NCI-H446 (cell line): ENCODE measurements at places on chromosomes 16 and 17.

DNA sequence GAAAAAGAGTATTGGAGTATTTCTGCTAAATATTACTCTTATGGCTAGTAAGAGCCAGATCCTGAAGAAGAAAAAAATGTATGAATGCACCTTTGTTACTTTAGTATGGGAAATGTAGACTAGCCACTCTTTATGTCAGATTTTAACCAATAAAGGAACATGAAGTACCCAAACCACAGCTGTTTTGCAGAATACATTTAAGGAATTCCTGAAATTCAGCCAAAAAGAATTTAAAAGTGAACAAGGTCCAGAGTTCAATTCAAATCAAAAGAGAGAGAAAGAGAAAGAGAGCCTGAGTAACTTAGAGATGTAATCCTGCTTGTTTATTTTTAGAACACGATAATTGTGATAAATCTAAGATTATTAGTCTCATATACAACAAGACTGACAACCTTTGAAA is 1.2 kb downstream of the KCNJ16 start:
- no peak for DNase-seq

DNA sequence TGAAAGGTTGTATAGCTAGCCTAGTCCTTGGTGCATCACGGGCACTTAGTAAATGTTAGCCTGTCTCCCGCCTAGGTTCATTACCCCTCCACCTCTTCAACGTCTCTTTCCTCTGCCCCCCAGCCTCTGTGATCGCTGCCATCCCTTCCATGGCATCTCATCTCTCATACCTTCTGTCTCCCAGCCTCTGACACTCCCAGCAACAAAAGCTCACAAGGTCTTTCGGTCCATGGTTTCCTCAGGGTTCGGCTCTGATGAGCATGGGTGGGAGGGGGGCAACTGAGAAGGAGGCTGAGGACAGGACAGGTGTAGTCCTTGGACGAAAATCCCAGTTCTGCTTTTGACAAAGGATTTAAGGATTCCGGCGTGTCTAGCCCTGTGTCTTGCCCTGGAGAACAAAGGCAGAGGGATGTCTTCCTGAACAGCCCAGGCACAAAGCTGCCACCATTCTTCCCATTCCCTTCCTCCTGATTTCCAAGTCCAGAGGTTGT is 16.7 kb downstream of the CCR7 start:
- no peak for DNase-seq

GRCh38 chr16:24188751-24189318 is 67.3 kb upstream of the CACNG3 start:
- no peak for DNase-seq

DNA sequence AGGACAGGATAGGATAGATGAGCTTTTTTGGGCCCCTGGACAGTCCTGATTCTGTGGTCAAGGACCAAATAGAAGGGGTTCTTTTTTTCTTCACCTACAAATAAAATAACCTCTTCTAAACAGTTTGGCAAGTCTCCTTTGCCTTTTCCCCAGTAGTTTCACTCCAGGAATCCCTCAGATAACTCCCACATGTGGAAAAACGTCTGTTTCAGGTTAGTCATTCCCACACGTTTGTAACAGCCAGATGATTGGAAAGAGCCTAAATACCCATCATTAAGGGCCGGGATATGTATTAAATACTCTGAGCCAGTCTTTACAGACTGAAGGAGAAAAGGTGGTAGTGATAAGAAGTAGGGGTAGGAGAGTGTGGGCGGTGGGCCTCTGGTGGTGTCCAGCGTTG is 58.3 kb downstream of the PLD6 start:
- no peak for DNase-seq

DNA sequence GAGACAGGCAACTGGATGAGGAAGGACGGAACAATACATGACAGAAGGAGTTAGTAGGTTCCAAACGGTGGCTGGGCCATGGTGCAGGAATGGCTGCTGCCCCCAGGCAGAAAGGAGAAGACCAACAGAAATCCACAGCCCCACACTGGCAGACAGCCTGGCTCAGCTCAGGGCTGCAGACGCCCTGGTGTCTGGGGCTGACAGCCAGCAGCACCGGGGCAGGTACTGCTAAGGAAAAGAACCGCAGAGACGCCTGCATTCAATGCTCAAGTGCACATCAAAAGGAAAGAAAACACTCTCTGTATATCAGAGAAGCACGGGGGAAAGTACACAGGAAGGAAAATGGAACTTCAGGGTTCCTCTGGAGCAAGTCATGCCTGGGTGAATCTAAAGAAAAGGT is 53.4 kb downstream of the GAS7 start:
- no peak for DNase-seq

DNA sequence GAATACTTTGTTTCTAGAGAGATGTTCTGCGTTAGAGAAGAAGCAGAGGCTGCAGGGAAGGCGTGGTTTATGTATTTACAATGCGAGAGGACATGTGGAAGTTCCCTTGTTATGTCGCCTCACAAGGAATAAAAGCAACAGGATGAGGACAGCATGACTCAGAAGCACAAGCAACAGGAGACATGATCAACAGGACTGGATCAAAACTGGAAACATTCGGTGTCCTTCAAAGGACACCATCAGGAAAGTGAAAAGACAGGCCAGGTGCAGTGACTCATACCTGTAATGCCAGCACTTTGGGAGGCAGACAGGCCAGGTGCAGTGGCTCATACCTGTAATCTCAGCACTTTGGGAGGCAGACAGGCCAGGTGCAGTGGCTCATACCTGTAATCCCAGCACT is 52.6 kb downstream of the CCDC57 start:
- no peak for DNase-seq

DNA sequence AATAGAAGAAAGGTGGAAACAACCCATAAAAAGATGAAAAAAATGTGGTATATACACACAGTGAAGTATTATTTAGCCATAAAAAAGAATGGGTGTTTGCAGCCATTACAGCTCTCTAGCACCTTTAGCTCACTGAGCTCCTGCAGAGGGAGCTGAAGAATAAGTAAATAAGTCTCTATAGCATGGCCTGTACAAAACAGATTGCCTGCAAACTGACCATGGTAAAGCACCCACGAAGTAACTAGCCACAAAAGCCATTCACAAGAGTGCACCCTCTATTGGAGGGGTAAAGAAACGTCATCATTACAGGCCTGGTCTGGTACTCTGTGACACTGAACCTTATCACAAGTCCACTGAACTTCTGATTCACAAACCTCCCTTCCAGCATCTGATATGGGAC is 76.3 kb downstream of the USP32 start:
- DNase-seq = no peak

- no peak for DNase-seq
These were observed 242.2 kb downstream of the SHISA9 start for GRCh38 chr16:13143551-13143950.

DNA sequence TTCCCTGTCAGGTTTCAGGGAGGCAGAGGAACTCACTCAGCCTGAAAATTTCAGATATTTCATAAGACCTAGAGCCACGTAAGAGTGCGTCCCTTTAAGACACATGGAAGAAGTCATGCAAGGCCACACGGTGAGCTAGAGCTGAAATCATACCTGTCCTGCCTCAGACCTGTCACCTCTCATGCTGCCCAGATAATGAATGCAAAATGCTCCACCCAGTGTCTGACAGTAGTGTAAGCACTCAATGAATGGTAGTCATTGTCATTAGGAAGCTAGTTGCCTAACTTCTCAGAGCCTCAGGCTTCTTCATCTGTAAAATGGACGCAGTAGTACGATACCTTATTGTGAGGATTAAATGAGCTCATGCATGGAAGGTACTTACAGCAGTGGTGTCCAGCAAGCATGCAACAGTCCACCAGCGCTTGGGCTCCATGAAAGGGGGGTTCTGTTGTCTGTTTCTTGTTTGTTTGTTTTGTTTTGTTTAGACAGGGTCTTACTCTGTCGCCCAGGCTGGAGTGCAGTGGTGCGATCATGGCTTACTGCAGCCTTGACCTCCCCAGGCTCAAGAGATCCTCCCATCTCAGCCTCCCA is 60.7 kb downstream of the WSB1 start:
- no peak for DNase-seq

GRCh38 chr16:19745286-19746010 is 27.4 kb downstream of the IQCK start:
- DNase-seq = no peak

DNA sequence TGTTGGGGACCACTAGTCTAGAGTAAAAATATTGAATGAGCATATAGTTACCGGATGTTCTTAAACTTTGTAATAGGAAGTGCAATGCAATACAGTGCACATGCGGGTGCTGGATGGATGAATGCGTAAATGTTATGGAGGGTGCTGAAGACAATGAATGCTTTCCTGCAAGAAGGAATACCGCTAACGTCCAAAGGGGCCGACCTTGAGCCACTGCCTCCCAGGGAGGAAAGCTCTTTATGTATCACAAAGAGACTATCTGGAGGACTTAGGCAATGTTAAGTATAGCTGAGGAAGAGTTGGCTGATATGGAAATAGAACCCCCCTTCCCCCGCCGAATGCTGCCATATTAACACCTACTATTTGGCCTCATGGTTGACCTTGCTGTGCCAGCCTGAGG is 27.5 kb upstream of the SHCBP1 start:
- no peak for DNase-seq

- no peak for DNase-seq
These were observed 737 bp downstream of the DHRS13 start for GRCh38 chr17:28901866-28902818.

- DNase-seq = no peak
These were observed 902 bp downstream of the ARHGAP27 start for GRCh38 chr17:45431531-45432404.

GRCh38 chr17:35918665-35919064 is 11.9 kb downstream of the RDM1 start:
- DNase-seq = no peak

DNA sequence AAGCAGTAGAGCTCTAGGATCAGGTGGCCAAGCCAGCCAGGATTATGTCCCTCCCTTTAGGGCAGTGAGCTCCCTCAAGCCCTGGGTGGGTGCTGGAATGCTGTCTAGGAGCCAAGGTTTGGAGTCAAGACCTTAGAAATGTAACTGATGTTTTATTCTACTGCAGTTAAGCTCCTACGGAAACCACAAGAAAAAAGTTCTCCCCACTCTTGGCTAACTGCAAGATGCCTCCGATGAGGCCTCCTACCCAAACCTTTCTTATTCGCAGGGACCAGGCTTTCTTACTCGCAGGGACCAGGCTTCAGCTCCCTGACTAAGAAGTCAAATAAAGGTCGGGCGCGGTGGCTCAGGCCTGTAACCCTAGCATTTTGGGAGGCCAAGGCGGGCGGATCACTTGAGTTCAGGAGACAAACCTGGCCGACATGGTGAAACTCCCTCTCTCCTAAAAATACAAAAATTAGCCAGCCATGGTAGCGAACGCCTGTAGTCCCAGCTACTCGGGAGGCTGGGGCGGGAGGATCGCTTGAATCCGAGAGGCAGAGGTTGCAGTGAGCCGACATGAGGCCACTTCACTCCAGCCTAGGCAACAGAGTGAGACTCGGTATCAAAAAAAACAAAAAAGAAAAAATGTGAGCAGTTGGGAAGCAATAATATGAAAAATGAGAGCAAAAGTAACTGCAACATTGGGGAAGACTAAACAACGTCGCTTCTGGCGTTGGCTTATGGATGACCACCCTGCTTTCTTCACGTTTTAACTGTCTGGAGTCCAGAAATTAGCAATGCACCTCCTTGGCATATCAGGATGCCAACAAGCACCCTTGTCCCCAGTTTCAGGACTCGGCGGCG is 31.7 kb upstream of the ARL4D start:
- DNase-seq = no peak

DNA sequence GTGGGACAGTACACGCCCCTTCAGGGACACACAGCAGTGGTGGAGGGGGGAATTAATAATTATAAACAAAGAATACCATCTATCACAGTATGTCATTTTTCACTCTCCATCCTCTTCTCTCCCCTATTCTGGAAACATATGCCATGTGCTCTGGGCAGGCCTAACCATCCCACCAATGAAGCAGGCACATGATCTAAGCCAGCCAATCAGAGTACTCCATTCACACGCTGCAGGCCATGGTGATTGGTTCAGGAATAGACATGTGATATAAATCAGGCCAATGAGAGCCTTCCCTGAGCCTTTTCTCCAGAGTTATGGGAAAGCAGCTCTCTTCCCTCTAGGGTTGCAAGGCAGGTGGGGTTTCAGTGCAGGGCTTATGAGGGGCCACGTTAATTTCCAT is 36.5 kb downstream of the GSG1L start:
- DNase-seq = no peak

DNA sequence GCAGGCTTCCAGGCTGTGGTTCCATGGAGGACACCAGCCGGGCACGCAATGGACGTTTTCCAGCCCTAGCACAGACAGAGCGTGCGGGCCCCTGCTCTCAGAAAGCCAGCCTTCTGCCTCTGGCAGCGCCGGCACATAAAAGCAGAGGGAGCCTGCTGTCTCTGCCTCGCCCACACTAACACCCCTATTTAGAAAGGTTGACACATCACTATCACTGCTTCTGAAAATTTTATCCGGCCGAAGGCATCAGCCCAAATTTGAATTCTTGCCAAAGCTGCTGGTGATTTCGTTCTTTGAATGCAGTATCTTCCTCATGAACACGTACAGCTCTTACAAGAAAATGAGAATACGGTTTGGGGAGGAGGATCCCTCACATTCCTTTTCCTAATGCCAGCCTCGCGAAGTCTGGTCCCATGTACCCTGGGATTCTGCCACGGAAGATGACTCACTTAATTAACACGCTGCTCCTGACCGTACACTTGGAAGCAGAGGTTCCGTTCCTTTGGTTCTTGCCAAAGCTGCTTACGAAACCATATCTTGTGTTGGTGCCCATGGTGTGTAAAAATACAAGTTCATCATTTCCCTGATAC is 1.3 kb upstream of the RAB11FIP3 start:
- DNase-seq = peak; percentile 76

DNA sequence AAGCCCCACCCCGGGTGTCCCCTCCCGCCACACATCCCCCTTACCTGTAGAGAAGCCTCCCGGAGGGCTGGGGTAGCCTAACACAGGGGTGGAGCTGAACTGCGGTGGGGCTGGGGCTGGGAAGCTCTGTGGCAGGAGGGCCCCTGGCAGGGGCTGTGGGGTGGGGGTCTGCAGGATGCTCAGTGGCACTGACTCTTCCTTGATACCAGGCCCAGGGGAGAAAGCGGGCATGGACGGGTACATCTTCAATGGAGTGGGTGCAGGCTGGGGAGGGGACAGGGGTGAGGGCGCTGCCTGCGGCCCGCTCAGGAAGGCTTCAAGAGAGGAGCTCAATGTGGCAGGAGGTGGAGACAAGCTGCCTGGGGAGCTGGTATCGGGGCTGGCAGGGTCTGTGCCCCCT is 16.7 kb downstream of the SREBF1 start:
- no peak for DNase-seq

- DNase-seq = no peak
These were observed 73.4 kb downstream of the PLD6 start for GRCh38 chr17:17132746-17133145.

DNA sequence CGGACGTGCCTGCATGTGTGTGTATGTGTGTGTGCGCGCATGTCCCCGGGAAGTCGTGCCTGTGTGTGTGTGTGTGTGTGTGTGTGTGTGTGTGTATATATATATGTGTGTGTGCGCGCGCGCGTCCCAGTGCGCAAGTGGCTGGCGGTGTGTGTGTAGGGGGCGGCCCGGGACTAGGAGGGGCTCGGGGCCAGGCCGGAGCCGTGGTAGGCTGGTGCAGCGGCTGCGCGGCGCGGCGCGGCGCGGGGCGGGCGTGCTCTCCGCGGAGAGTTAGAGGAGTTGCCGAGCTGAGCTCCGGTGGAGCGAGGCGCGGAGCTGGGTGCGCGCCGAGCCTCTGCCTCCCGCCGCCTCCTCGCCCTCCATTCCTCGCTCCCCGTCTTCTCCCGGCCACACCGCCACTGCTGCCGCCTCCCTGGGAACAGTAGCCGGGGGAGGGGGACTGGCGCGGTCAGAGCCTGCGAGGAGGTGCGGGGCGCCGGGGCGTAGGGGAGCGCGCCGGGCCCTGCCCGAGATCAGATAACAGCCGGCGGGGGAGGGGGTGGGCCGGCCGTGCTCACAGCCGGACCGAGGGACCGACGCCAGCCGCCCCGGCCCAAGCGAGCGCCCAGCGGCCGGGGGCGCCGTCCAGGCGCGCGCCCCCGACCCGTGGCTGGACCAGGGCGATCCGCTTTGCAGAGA is at the start of gene KCNJ12:
KCNJ12 (plus strand) TSS at position 277 of the 678 bp plus-strand sequence. CDS start 38,986 bp downstream, outside the sequence.
- DNase-seq = no peak
